Stimulated activated CD8-positive, alpha-beta memory T cell treated with anti-CD3 and anti-CD28 coated beads, Interleukin-4, amount 100 ng/mL, for 1 hour (primary cell): ENCODE measurements at places on chromosomes 5 and 9.

- no peak for DNase-seq
Measured at GRCh38 chr5:66138637-66139317, 5.3 kb upstream of the SREK1 start.

DNA sequence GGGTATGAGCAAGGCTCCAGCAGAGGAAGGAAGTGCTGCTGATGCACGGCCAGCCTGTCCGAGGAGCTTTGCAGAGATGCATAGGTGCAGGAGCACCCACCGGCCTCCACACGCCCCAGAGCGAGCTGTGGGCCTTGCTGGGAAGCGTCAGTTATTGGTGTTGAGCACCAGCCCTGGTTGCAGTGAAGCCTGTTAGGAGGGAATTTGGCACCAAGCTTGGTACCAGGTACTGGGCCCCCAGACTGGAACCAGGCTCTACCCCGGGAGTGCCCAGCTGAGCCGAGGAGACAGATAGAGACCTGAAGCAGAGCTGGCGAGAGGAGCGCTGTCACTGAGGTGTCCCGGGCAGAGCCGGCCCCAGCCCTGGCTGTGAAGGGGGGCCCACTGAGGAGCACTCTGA, 5.2 kb downstream of the TCF7 start:
- DNase-seq: no peak

- no peak for DNase-seq
Measured at GRCh38 chr9:123365881-123366528, 10.0 kb downstream of the CRB2 start.

- no peak for DNase-seq
Measured at GRCh38 chr9:82209797-82210470, 221.4 kb downstream of the SPATA31D1 start.

DNA sequence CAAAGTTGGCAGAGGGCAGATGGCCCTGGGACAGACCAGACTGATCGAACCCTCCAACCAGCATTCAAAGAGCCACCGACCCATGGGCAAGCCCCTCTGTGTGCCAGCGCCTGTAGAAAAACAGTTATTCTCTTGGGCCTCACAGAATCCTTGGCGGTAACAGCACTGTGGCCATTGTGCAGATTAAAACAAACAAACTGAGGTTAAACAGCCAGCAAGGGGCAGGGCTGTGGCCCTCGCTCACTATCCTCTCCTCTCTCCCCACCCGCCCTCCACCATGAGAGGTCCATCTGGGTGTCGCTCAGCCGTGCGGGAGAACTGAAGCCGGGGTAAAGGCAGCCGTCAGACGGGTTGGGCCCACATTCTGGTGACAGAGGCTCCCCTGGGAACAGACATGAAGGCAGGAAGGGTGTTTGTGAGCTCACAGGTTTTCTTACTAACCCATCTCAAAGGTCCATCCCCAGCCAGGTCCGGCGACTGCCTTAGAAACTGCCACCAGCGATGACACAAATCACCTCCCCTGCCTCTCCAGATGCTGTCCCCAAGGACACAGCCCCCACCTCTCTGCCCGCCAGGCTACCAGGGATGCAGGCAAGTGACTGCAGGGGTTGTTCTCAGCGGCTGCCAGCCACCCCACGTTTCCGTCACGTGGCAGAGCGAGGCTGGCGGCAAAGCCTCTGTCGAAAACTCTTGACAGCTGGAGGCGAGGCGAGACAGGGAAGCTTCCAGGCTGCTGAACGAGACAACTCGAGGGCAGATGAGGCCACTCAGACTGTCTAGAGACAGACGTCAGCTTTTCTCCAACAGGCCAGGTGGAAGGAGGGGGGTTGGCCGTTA, 75.8 kb upstream of the SARDH start:
- no peak for DNase-seq

- DNase-seq: no peak
Measured at GRCh38 chr9:120152295-120152694, 427.7 kb downstream of the CDK5RAP2 start.

DNA sequence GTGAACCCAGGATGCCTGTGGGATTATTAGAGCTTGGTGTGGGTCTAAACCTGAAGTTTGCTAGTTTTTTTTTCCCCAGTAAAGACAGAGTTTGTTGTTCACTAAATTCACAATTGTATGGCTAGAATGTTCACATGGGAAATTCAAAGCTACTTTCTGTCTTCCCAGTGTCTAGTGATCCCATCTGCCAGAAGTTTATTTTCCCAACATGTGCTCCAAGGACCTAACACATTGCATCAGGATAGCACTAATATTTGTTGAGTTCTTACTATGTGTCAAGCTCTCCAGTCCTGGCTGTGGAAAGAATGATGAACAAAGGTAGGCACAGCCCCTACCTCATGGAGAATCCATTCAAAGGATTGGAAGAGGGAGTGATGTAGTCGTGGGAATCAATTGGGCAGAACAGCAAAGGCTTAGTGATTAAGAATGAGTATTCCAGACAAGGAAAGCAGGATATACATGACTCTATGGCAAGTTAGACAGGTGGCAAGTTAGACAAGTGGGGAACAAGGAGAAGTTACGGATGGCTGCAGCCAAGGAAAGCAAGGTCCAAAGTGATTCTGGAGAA, 521.5 kb upstream of the WWC1 start:
- DNase-seq: no peak

- no peak for DNase-seq
Measured at GRCh38 chr5:124743602-124744169, 2.8 kb downstream of the ZNF608 start.

DNA sequence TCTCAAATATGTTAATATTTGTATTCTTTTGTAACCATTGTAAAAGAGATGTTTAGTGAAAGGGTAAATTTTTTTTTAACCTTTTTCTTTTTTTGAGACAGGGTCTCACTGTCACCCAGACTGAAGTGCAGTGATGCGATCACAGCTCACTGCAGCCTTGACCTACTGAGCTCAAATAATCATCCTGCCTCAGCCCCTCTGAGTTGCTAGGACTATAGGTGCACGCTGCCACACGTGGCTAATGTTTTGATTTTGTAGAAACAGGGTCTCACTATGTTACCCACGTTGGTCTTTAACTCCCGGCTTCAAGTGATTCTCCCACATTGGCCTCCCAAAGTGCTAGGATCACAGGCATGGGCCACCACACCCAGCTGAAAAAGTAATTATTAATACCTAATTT, 58.0 kb upstream of the CDK5RAP2 start:
- DNase-seq: no peak

GRCh38 chr5:91183743-91184142, 199.4 kb downstream of the ARRDC3 start:
- DNase-seq: no peak

- no peak for DNase-seq
Measured at GRCh38 chr5:25641124-25641523, 996.3 kb upstream of the CDH10 start.

- DNase-seq: no peak
Measured at GRCh38 chr5:127326976-127327755, 36.6 kb downstream of the MEGF10 start.

DNA sequence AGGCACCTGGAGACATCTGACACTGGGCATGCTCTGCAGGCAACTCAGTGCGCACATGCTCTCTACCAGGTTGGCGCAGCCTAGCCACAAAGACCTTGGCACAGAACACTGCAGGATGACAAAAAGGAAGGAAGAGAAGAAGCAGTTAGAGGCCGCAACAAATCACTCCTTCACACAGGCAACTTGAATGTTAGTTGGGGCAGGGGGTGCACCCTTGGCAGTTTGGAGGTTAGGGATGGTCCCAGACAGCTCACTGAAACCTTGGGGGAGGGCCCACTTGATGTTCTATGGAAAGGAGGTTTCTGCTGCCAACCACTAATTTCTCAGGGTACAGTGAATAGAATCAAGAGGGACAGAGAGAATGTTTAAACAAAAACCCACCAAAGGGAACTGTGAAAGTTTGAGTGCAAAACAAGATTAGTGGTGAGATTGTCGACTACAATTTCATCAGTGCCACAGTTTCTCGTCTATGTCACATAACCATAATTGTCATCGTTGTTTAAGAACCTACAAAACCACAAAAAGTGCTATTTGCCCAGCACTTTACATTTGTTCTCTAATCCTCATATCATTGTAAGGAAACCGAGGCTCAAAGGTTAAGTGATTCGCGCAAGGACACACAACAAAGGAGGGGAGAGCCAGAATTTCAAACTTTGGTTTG, 48.7 kb downstream of the FBXW11 start:
- DNase-seq: no peak

- no peak for DNase-seq
Measured at GRCh38 chr5:153520952-153521351, 30.5 kb downstream of the GRIA1 start.

DNA sequence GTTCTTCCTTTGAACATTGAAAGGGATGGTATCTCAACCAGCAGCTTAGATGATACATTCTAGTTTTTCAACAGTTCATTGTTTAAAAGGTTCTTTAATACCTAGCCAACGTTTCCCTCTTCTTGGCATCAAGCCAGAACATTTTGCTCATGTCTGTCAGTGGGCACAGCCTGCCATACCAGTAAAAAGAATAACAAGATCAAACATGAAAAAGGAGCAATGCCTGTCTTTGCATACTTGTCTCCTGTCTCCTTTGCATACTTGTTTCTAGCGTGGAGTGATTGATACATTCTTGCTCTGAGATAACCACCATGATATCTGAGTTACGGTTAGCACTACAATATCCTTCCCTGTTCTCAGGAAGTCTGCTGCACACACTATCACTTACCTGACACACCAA, 248.6 kb upstream of the DAPK1 start:
- no peak for DNase-seq

DNA sequence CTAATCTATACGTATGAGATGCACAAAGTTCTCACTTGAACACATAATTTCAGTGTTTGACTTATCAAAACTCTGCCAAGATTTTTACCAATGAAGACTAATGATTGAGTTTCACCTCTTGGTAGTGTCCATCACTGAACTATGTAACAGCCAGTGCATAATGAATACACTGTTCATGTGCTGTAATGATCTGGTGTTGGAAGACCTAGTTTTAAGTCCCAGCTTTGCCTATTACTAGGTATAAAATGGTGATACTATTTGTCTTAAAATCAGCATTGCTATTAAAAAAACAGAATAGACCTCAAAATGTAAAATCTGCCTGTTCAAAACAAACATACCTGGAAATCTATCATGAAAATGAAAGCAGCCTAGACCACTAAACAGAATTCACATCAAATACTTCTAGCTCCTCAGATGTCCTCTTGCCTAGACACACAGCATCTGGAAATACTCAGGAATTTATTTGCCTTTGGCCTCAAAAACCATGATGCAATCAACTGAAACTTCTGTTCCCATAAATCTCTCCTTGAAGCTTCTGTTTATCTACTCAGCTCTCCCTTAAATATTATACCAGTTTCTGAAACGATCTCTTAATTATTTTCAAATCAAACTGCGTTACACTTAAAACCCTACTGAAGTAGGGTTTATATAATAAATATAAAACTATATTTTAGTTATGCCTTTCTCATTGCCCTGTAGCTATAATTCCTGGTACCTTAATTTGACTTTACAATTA, 38.1 kb downstream of the MRPS27 start:
- no peak for DNase-seq

DNA sequence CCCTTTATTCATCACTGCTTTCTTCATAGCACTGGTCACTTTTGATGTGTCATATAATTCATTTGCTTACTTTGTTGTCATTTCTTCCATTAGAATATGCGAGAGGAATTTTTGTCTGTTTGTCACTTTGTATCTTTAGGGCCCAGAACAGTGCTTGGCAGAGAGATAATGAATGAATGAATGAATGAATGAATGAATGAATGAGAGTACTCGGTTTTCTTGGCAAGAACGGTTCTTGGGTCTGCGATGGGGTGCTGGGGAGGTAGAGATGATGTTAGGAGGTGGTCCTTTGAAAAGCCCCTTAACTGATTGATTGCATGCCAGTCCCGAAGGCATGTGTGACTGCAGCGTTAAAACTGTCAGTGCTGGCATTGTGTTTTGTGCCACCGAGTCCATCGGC, 52.4 kb upstream of the LRRTM2 start:
- DNase-seq: no peak

DNA sequence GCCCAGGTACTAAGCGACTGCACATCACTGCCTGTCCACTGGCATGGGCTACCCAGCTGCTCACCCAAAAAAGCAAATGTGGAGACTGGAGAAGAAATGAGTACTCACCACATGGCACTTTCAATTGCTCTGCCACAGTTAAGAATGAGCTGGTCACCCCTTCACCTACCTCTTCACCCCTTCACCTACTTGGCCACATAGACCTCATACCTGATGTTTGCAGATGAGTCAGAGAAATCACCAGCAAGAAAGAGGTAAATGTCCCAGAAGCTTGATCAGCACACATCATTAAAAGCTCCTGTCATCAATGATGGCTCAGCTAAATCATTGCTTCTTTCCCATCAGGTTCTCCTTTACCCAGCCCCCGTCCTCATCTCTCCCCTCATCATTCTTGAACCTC, 7.6 kb upstream of the PRUNE2 start:
- no peak for DNase-seq

GRCh38 chr9:122118343-122119165, 25.4 kb upstream of the TTLL11 start:
- DNase-seq: no peak

GRCh38 chr5:1053391-1054017, 44.9 kb downstream of the NKD2 start:
- no peak for DNase-seq
